ENCODE measurements at places on chromosomes 6 and 20. TPM values are rescaled to one million over a fixed set of nuclear protein-coding genes. Genes with fewer than 3 reads are reported as not detected.

DNA sequence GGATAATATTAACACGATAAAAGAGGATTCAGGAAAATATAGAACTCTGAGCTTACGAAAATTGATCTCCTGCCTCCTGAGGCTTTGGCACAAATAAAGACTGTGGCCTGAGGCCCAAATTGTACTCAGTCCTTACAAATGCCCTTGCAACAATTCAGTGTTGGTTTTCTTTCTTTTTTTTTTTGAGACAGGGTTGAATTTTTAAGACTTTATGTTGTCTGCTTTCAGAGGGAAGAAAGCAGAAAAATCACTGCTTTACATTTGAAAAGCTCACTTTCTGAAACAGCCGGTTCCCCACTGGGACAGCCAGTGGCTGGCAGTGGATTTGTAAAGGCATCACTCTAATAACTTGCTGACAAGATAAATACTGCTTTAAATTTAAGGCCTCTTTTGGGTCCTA, 290.5 kb downstream of the SLC35F1 start:
- no peak overlapping the region for H3K4me3 ChIP-seq
- DNase-seq = no peak
- no peak overlapping the region for H3K27ac ChIP-seq
- no peaks in the 10 kb centered on the region for H3K4me1 ChIP-seq
- no peaks in the 10 kb centered on the region for H3K27me3 ChIP-seq

DNA sequence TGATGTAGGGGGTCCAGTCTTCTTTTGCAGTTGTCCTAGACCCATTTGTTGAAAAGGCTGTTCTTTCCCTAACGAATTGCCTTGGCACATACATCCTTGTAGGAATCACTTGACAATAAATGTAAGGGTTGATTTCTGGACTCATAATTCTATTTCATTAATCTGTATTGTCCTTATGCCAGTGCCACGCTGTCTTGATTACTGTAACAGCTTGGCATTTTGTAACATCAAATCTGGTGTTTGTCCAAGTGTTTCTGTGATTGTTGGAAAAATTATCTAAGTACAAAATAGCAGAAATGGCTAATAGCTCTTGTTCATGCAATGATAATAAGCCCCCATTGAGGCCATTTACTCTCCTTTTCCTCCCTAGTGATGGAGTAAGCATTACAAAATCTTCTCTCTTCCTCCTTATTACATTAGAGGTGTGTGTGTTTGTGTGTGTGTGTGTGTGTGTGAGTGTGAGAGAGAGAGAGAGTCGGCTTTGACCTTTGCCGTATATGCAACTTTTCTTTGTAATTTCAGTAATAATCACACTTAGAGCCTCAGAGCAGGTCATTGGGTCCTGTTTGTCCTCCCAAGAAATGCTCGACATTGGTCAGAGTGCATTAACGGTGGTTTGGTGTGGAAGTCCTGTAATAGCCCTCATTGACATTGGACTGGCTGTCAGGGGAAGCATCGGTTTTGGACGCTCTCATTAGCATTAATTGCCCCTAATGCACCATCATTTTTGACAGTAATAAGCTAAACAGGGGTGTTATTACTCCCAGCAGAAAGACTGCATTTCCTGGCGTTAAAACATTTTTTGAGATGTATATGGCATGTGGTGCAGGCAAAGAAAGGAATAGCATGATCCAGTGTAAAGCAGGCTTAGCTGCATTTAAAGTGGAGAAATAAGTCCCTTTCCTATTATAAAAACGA, 40.7 kb upstream of the MROH8 start:
- no peak overlapping the region for H3K4me3 ChIP-seq
- H3K27ac ChIP-seq = no peak overlapping the region
- DNase-seq = no peak

The SAPCD1 gene
- 2.3 TPM for total RNA-seq

DNA sequence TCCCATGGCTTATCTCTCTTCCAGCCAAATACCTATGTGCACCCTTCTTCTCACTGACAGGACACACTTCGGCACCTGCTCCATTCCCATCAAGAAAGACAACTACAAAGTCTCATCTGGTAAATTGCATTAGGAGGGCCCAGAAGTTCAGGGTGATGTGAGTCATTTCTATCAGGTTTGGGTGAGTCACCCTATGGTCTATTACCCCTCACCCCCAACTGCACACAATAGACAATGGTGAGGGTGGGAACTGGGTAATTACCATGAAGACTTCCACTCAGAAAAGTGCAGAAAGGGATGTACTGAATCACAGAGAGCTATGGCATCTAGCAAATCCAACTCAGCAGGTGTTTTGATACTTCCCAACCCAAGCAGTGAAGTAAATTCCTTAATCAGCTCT, 54.8 kb downstream of the OPN5 start:
- no peaks in the 10 kb centered on the region for H3K4me1 ChIP-seq
- no peaks in the 10 kb centered on the region for H3K36me3 ChIP-seq
- peaks cover 4% of the 10 kb centered on the region for H3K27me3 ChIP-seq

The PAK5 gene
- total RNA-seq = not detected

The HDGFL1 gene
- not detected for total RNA-seq

- DNase-seq = no peak
- no peaks in the 10 kb centered on the region for H3K4me1 ChIP-seq
Measured at GRCh38 chr6:84061613-84062398, 28.2 kb downstream of the MRAP2 start.

The GABRR1 gene
- total RNA-seq = not detected

The AVP gene
- total RNA-seq = 1.4 TPM

The FAXC gene
- not detected for total RNA-seq

DNA sequence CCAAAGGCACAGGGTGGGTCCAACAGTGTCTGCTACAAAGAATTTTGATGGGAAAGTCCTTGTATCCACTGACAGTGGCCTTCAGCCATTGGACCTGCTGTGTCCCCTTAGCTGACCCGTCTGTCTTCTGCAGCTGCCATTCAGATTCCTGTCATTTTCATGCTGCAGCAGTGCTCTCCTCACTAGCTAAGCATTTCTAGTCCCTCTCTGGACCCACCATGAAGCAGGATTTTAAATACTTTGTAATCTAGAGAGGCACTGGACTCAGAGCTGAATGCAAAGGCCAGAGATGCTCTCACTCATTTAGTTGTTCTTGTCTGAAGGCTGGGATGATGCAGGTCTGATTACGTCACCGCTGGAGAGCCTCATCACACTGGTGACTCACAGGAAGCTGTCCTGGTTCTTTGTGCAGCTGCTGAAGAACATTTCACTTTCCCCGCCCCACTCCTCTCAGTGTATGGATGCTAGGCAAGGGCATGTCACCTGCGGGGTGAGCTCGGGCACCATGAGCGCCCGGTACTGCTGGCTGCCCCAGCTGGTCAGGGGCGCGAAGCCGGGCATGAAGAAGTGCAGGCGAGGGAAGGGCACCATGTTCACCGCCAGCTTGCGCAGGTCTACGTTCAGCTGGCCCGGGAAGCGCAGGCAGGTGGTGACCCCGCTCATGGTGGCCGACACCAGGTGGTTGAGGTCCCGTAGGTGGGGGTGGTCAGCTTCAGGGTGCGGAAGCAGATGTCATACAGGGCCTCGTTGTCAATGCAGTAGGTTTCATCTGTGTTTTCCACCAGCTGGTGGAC, 19.4 kb upstream of the TUBB2A start:
- H3K4me3 ChIP-seq = no peak overlapping the region
- DNase-seq = no peak
- no peaks in the 10 kb centered on the region for H3K36me3 ChIP-seq
- H3K4me1 ChIP-seq = no peaks in the 10 kb centered on the region
- no peak overlapping the region for H3K27ac ChIP-seq

DNA sequence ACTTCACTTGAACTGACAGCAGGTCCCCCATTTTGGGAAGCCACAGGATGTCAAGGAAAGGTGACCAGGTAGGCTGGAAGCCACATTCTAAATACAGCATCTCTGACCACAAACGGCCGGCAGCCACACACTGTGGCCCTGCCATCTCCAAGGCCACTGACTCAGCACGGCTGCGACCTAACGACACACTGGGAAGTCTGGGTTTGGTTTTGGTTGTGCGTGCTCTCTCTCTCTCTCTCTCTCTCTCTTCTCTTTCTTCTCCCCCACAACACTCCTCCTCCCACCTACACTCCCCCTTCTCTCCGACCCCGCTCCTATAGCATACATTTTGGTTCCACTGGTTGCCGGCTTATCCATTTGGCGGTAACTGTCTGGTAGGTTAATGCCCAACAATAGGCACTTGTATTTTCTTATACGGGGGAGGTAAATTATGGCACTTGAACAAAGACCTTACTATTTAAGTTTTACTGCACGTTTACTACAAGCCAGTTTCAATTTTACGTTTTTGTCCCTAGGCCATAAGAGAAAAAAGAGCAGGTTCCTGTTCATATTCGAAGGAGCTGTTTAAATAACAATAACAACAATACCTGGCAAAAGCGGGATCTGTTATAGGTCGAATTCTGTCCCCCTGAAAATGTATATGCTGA, 103.6 kb downstream of the GMDS start:
- H3K27me3 ChIP-seq = no peaks in the 10 kb centered on the region
- no peak overlapping the region for H3K4me3 ChIP-seq
- no peaks in the 10 kb centered on the region for H3K36me3 ChIP-seq
- no peaks in the 10 kb centered on the region for H3K4me1 ChIP-seq

GRCh38 chr6:159844737-159845645, 44.9 kb downstream of the PNLDC1 start:
- H3K4me1 ChIP-seq = no peaks in the 10 kb centered on the region
- no peak overlapping the region for H3K4me3 ChIP-seq
- no peak overlapping the region for H3K27ac ChIP-seq
- no peaks in the 10 kb centered on the region for H3K27me3 ChIP-seq

DNA sequence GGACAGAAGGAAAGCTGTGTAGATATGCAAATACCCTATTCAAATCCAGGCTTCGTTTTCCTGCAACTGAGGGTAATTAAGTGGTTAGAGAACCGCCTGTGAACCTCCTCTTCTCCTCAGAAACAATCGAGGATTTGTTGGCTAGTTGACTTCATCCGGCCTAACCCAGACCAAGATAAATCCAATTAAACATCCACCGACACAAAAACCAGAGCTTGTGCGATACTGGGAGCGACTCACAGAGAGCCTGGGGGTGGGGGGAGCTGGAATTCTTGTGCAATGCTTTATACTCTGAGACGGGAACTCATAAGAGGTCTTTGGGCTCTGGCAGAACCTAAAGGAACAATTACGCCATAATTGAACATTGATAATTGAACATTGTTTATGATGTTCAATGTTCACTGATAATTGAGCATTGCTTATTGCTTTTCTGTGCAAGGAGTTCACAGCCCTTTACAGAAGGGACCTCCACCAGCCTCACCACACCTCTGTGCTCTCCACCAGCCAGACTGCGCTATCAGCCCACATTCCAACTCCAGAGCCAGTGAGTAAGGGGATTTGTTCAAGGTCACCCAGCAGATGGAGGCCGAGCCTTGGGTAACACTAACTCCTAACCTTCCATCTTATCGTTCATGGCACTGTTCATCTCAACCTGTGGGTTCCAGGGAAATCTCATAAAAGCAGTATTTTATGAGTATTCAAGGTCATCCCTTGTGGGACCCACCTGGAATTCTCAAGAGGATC, 429.6 kb upstream of the JARID2 start:
- DNase-seq = no peak
- H3K36me3 ChIP-seq = no peaks in the 10 kb centered on the region
- H3K4me1 ChIP-seq = no peaks in the 10 kb centered on the region
- H3K27me3 ChIP-seq = no peaks in the 10 kb centered on the region
- H3K27ac ChIP-seq = no peak overlapping the region
- H3K4me3 ChIP-seq = no peak overlapping the region

The SEMG1 gene
- not detected for total RNA-seq

GRCh38 chr6:132412656-132413498, 11.6 kb upstream of the MOXD1 start:
- no peak overlapping the region for H3K27ac ChIP-seq
- H3K36me3 ChIP-seq = no peaks in the 10 kb centered on the region
- peaks cover 2% of the 10 kb centered on the region for H3K27me3 ChIP-seq
- no peak overlapping the region for H3K4me3 ChIP-seq
- H3K4me1 ChIP-seq = no peaks in the 10 kb centered on the region
- DNase-seq = no peak

The PHACTR3 gene
- total RNA-seq = not detected

The SMAP1 gene
- 35.2 TPM for total RNA-seq

DNA sequence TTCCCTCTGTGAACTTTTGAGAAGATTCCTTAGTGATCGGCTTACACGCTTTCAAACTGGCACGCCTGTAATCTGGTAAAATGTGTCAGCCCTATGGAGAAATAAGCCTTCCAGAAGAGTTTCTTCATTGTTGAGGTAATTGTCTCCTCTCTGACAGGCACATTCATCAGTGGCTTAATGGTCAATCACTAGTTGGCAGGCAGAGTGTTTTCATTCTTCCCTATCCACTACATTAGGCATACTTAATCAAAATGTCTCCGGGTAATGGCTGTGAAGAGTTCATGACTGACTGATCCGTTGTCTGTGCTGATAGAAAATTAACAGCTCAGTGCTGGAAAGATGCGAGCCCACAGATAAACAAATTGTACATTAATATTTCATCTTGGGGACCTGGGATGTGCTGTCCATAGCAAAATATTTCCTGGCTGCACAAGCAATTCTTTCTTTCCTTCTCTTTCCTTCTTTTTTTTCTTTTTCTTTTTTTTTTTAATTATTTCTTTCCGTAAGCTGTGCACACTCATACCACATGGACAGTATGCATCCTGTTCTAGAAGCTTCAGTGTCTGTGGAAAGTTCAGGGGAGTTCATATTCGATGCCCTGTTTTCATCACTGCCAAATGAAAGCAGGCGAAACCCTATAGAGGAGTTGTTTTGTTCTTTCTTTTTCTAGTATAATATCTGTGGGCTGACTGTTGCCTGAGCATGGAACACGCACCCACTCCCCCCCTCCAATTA, 31.4 kb downstream of the TSHZ2 start:
- peaks cover 8% of the 10 kb centered on the region for H3K4me1 ChIP-seq
- H3K27me3 ChIP-seq = no peaks in the 10 kb centered on the region
- no peak overlapping the region for H3K27ac ChIP-seq
- H3K36me3 ChIP-seq = no peaks in the 10 kb centered on the region

- no peaks in the 10 kb centered on the region for H3K4me1 ChIP-seq
- no peaks in the 10 kb centered on the region for H3K36me3 ChIP-seq
- no peak overlapping the region for H3K27ac ChIP-seq
Measured at GRCh38 chr6:5115168-5115567, 30.0 kb downstream of the PPP1R3G start.

All from CD4-positive, CD25-positive, alpha-beta regulatory T cell (primary cell).